ENCODE measurements at places on chromosomes 3 and 15.
A peak's percentile ranks its signal among the peaks of the same experiment; 100 is the strongest.

GRCh38 chr3:190084983-190085382 lies 35.7 kb downstream of the P3H2 start:
- no peak for DNase-seq

DNA sequence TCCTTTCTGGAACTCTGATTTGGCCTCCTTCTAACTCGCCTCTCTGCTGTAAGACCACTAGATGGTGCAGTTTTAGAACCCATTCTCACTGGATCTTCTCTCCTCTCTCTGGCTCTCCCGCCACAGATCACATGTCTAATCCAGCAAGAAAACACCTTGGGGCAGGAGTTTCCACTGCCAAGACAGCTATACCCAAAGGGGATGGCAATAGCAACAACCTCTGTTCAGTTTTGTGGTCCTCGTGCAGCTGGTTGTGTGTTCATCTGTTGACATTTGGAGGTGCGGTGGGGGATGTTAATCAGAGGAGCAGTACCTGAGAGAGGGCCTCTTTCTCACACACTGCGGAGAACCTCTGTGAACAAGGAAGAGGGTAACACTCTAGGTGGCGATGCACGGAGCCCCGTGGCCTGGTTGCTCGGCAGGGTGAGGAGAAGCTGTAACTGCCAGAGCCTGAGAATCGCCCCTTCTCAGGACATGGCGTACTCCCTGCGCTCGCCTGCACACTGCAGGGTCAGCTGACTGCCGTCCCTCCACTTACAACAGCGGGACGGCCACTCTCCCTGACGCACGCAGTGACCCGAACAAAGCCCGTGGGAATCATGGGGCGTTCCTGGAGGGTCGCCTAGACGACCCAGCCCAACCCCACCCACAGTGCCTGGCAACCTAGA lies at the start of gene TEX55:
Gene TEX55 (plus strand): TSS at position 666 of the 668 bp plus-strand sequence. CDS start 25 bp downstream, outside the sequence.
- no peak for DNase-seq

DNA sequence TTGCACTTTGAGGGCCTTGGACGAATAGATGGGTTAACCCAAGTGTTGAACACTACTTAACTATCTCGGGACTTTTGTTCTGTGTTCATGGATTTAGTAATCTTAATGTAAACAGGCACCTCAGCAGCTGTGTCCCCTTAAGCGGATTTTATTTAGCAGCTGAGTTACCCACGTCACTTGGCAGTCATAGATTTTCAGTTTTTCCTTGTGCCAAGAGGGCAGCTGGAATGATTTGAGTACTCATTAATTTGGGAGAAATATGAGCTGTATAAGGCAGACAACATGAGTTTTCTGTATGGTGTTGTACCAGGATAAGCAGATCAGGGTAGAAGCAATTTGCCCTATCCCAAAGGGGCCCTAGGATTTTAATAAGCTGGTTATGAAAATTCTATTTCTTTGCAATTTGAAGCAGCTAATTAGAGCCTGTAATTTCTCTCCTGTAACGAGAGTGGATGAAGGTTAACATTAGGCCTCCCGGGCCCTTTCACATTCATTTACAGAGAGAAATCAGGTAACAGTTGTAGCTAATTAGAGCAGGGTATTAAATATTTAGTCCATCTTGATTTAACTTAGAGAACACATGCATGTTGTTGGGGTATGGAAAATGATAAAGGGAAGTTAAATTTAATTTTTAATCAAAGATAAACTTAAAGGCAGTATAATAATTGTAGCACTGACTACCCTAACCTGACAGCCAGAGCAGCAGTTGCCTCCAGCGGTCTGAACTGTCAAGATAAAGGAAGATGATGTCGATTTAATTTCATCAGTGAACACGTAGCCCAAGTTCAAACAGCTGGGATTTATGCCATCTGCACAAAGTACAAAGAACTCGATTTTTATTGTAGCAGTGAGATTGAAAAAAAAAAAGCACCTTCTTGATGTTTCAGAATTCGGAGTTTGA lies 194.5 kb downstream of the LRTM1 start:
- DNase-seq: no peak

- no peak for DNase-seq
These were observed 7.5 kb downstream of the DET1 start for GRCh38 chr15:88538972-88539371.

- peak; percentile 31 for DNase-seq
These were observed 348.5 kb downstream of the ERC2 start for GRCh38 chr3:56119575-56120349.

- no peak for DNase-seq
These were observed 10.4 kb upstream of the ABHD17C start for GRCh38 chr15:80684697-80685096.

- DNase-seq: no peak
These were observed 127.2 kb downstream of the GHSR start for GRCh38 chr3:172321035-172321434.

DNA sequence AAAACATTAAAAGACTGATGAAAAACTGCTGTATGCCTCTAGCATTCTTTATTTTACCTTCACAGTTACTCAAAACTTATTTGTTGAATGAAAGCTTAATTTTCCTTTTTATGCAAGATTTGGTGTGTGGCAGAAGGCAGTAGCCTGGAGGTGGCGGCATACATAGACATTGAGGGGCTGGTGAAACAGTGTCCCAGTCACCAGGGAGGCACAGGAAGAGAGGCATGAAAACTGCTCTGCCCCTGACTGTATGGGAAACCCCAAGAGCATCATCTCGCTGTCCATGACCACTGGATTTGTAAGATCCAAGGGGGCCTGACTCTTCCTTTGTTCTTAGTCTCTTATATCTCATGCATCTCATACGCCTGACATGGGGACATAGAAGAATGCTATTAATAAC lies 493.7 kb upstream of the GOLIM4 start:
- DNase-seq: no peak

- peak; percentile 34 for DNase-seq
These were observed 139.4 kb downstream of the BBX start for GRCh38 chr3:107662124-107662507.

GRCh38 chr3:70273492-70273891 lies 38.9 kb downstream of the MDFIC2 start:
- DNase-seq: no peak

- DNase-seq: no peak
These were observed 13.0 kb upstream of the SEC62 start for GRCh38 chr3:169953462-169954141.

DNA sequence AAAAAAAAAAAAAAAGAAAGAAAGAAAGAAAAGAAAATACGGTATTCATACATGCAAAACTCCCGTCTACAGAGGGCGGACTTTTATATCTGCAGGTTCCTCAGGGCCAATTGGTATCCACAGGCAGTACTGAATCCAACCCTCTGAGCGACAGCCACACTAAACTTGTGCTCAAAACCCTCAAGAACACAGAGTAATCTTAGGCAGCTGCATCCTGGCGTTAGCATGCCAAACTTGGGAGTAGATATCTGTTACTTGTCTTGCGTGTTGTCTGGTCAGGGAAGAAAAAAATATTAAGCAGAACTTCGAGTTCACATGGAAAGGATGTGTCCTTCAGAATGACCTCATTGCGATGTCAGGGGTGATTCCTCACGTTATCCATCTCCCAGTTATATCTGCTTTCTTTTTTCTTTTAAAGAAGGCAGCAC lies 12.8 kb downstream of the SNAP23 start:
- DNase-seq: no peak

GRCh38 chr3:14799146-14799545 lies 19.6 kb upstream of the FGD5 start:
- no peak for DNase-seq

DNA sequence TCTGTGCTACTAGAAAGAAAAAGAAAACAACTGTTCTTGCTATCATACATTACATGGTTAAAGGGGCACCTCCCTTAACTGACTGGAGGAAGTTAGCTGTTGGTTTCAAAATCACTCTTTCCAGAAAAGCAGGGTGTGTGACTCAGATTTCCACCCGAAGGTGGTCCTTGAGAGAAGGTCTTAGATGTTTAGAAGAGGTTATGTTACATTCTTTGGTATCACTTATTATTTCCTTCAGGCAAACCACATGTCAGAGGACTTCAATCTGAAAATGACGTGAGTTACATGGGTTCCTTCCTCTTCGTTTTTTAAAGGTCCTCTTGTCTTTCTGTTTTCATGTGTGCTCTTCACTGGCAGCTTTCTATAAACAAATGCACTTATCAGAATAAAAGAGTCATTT lies 307.9 kb upstream of the CBLB start:
- DNase-seq: peak; percentile 4

GRCh38 chr3:28586325-28586724 lies 237.7 kb upstream of the AZI2 start:
- DNase-seq: no peak

DNA sequence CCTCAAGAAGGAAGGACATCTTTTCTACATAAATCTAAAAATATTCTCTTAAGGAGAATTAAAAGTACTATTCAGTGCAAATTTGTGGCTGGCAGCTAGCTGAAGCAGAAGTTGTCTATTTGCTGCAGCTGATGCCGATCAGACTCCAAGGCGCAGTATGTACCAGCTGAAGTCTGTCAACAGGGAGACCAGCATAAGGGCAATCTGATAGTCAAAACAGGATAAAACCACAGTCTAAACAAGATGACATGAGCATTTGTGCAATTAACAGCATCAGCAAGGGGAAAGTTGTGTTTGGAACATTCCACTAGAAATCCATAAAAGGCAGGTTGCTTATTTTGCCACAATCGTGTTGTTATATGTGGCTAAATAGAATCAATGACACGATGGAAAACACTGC lies 198.2 kb upstream of the ROBO2 start:
- DNase-seq: no peak

GRCh38 chr3:193620057-193620456 lies 27.0 kb downstream of the OPA1 start:
- DNase-seq: no peak

GRCh38 chr15:74337607-74338211 lies 29.7 kb downstream of the CYP11A1 start:
- no peak for DNase-seq

DNA sequence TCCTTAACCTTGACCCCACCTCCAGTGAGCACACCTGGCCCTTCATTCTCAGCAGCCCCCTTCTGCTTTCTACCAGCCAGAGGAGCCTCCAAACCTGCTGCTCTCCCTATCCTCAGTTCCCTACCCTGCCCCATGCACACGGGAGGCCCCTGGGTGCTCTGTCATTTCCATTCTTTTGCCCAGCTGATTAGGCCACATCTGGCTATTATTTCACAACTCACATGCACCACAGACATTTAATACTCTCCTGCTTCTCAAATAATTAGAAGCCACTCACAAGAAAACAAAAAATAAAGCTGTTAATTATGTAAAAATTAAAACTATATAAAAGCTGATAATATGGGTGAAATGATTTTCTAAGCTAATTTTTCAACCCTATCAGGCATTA lies 50.7 kb downstream of the MYLK start:
- no peak for DNase-seq

- DNase-seq: no peak
These were observed 39.4 kb downstream of the ARPP21 start for GRCh38 chr3:35678643-35679161.

DNA sequence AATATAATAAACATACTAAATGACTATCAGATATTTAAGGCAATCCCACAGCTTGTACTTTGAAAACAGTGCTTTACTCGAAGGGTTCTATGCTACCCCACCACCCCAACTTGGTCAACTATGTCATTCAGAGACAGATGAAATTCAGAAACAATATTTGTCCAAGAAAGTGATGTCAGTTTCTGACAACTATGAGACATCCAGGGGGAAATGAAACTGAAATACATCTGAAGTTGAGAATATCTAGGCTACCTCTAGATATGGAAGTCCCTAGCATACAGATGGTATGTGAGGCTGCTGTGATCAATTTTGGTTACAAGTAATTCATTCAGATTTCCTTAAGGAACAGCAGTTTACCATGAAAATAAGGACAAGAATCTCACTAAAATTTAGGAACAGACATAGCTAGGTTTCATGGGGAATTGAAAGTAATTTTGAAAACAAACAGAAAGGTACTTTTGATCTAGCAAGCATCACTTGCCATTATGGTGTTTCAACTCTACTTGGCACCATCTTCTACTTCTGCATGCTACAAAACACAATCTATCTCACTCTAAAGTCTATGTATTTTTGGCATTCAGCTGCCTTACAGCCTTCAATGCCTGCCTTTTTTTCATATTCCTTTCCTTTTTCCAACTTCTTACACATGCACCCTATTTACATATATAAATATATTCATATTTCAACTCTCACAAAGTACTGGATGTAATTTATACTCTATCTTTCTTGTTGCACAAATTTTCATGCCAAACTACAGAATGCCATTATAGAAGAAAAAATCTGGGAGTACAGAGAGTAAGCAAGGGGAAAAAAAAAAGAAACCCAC lies 21.7 kb downstream of the ATG3 start:
- no peak for DNase-seq

DNA sequence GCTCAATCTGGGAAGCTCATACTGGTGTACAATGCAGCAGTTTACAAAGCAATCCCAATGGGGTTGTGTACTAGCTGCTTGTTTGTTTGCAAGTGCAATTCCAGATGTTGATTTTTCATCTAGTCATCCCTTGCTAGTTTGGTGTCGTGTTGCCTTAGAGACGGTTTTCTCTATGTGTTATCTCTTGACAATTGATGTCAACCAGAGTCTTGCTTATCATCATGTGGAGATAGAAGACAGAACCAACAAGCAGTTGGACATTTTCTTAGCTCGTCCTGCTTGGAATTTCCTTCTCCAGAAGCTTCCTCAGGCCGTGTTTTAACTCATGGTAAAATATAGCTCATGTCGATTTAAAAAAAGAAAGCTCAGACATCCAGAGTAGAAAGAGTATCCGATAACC lies 262.0 kb upstream of the KCNH8 start:
- no peak for DNase-seq

- DNase-seq: no peak
These were observed 121.4 kb downstream of the FBLN2 start for GRCh38 chr3:13670292-13670691.

- DNase-seq: no peak
These were observed 3.2 kb downstream of the HTR3E start for GRCh38 chr3:184099806-184100686.

DNA sequence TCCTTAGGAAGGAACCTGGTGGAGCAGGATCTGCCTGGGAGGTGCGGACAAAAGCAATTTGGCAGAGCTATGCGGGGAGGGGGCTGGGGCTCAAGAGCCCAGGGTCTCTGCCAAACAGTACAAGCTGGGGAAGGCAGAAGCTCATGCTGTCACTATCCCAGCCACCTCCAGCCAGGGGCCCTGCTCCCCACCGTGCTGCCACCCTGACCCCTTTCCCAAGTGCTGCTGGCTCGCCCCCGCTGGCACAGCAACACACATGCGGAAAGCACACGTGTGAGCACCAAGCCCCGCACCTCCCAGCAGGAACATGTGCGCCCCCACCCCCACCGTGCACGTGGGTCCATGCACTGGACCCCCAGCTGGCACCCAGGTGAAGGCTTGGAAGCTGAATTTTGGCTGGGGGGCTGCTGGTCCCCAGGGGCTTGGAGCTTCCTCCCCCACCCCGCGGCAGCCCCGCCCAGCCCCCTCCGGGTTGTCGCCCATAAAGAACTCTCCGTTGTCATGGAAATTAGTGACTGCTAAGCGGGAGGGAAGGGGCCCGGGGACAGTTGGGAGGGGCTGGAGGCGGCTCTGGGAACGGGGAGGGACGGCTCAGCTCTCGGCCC lies 742 bp downstream of the CAMKV start:
- no peak for DNase-seq

DNA sequence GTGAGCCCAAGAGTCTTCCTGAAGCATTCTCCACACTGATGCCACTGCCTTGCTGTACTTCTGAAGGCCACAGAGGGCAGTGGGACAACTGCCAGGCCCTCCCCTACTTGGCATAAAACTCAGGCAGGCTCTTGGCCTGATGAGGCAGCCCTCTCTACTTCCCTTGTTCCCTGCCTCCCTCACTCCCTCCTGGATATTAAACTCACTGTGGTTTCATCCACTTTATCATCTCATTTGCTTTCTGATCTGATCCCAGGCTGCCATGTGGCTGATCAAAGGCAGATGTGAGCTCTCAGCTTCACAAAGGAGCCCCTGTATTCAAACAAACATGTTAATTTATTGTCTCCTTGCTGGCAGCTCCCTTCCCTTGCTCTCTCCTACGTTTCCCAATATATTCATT lies 533.5 kb downstream of the IGSF11 start:
- no peak for DNase-seq
